Activated T-helper 1 cell treated with anti-CD3 and anti-CD28 coated beads, Interleukin-2, amount 50 U/mL, for 16 hours (primary cell): ENCODE measurements at places on chromosomes 12 and 14.
A peak's percentile ranks its signal among the peaks of the same experiment; 100 is the strongest.

- DNase-seq = no peak
These were observed 1.2 kb downstream of the PPM1H start for GRCh38 chr12:62933602-62934238.

GRCh38 chr14:90721619-90722305 is 94.5 kb downstream of the TTC7B start:
- no peak for DNase-seq

DNA sequence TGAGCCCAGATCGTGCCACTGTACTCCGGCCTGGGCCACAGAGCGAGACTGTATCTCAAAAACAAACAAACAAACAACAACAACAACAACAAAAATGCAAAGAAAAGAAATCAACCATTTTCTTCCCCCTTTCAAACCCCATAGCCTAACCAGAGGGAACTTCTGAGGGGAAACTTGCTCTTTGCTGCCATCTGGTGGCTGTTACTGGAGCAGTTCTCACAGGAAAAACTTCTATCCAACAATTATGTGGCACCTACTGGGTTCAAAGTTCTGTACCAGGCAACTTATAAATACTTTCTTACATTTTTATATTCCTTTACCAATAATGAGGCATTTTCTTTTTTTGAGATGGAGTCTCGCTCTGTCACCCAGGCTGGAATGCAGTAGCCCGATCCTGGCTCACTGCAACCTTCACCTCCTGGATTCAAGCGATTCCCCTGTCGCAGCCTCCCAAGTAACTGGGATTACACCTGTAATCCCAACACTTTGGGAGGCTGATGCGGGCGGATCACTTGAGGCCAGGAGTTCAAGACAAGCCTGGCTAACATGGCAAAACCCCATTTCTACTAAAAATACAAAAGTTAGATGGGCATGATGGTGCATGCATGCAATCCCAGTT is 50.9 kb upstream of the BICDL1 start:
- peak; percentile 49 for DNase-seq

GRCh38 chr14:23297611-23298277 is 4.9 kb downstream of the PPP1R3E start:
- no peak for DNase-seq

DNA sequence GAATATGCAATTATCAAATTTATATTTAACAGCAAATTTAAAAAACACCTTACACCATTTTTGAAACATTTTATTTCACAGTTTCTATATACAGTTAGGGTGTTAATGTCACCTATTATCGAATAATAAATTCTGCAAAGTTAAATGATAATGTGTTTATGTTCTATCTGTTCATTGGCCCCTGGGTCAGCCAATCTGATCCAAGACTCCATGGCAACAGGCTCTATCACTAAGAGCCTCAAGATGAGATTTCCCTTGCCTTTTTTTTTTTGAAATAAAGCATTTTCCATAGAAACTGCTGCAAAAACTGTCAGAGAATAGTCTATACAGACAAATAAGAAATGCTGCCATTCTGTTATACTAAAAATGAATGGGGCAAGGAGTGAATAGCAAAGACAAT is 83.2 kb upstream of the STAC3 start:
- no peak for DNase-seq

DNA sequence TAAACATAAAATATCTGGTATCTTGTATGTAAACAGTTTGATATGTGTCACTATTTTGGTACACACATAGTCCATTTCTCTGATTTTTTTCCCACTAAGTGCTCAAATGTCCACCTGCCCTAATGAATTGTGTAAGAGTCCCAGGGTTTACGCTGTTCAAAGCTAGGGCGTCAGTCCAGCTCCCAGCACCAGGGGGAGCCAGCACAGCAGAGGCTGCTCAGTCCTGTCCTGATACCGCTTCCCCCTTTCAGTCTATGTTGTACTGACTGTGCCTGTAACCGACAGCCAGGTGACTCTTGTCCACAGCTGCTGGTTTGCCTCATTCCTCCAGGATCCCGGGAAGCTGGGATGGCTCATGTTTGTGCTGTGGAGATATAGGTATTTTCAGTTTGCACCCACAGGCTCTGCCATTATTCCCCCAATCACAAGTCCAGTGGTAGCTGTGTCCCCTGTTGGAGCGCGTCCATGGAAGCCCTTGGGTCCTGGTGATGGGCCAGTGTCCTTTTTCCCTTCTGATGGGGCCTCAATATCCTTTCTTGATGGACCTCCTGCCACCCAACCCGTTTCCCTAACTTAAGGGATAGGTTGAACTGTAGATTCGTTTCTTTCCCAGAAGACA is 242.0 kb downstream of the NEDD1 start:
- no peak for DNase-seq

- no peak for DNase-seq
These were observed 35.0 kb downstream of the GNG2 start for GRCh38 chr14:51895375-51895774.

GRCh38 chr14:41362139-41362538 is 244.5 kb upstream of the LRFN5 start:
- no peak for DNase-seq

- no peak for DNase-seq
These were observed 50.9 kb downstream of the BTG1 start for GRCh38 chr12:92094751-92095161.

DNA sequence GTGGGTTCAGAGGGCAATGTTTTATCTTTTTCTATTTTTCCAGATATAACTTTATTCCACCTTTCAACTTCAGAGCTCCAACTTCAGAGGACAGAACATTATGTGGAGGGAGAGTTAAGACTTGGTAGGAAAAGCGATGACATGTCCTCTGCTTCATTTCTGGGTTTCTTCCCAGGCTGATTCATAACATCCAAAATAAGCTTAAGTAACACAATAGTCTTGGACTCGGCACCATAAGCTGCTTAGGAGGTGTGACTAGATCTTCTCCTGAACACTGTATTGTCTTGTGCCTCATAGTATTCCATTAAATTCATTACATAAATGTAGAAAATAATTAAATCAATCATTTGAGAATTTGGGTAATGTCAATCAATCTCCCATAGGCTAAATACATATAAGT is 95.5 kb upstream of the PDE3A start:
- no peak for DNase-seq

DNA sequence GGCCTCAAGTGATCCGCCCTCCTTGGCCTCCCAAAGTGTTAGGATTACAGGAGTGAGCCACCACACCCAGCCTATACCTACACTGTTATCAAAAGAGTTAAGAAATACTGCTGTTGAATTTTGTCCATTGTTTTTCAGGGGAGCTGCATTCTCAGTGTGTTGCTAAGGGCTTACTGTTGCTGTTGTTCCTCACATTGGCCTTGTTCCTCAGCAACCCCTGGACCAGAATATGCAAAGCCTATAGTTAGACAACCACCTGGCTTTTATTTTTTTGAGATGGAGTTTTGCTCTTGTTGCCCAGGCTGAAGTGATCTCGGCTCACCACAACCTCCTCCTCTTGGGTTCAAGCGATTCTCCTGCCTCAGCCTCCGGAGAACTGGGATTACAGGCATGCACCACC is 4.7 kb upstream of the ATP6V0A2 start:
- DNase-seq = no peak

DNA sequence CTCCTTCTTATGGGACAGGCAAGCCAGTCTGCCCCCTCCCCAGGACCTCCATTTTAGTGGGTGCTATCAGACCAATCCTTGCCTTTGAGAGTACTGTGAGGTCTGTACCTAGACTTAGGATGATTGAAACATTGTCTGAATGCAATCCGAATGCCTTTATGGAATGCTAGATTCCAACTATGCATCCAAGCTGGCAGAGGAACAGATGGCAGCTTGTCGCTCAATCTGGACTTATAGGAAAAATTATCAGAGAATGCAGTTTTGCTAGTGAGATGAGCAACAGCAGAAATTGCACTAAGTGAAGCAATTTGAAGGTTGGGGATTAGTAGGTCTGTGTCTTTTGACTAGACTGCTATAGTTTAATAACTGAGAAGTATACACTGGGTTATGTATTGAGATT is 109.1 kb downstream of the DYRK2 start:
- DNase-seq = no peak

GRCh38 chr14:98622208-98623051 is 649.6 kb downstream of the BCL11B start:
- DNase-seq = no peak

DNA sequence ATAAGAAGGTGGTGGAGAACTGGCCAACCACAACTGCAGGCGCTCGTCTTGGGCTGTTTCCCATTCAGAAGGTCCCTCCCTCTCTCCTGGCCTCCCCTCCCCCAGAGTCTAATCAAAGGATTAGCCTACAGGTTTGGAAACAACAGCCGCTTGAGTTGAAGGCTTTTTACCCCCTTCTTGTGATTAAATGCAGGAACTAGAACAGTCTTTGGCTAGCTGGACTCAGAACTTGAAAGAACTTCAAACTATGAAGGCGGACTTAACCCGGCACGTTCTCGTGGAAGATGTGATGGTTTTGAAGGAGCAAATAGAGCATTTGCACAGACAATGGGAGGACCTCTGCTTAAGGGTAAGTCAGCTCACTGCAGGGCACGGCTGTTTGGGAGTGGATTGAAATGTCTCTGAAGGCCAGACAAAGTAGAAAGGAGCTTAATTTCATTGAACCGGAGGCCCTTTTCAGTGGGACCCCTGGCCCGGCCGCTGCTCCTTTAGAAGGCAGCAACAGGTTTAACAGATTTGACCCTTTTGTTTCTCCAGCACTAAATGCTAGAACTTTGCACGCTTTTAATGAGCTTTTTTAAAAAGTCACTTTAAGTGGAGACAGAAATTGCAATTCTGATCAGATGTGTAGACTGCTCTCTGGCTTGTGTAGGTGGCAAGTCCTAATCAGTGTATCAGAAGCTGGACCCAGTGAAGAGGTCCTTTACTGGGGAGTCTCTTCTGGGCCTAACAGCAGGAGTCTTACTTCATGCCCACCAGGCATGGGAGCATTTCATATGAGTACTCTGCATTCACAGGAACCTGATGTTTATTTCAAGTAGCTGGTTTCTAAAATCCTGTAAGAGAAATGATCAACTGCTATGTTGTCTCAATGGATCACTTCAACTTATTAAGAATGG is 107.7 kb downstream of the ESR2 start:
- no peak for DNase-seq

DNA sequence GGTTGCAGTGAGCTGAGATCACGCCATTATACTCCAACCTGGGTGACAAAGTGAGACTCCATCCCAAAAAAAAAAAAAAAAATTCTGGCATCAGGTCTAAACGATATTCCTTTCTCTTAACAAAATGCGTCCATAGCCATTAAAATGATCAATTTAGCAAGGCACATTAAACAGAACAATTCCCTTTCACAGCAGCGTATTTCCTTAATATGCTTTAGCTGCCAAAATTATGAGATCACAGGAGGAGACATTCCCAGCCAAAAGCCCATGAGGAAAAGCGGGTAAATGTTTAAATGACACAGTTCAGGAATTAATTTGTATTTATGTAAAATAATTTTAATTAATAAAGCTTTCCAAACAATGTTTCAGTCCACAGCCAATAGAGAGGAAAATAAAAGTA is 43.0 kb upstream of the SELPLG start:
- DNase-seq = no peak

DNA sequence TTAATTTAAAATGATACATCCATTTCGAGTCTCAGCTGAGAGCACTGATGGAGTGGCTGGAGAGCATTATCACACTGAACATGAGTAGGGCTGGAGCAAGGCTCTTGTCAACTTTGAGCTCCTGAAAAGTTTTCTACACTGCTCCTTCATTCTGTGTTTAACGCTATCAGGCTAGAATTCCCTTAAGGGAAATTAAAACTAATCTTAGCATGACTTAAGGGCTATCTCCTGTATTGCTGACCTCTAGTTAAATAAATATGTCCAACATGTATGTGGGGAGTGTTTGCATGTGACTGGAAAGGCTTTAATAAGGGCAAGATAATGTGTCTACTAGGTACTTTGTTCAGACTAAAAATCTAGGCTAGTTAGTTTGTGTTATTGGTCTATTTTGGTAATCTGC is 116.7 kb upstream of the CAND1 start:
- no peak for DNase-seq
